Astrocyte (in vitro differentiated cells and primary cell): ENCODE measurements at places on chromosomes 2 and 18. TPM values are rescaled to one million over a fixed set of nuclear protein-coding genes. Genes with fewer than 3 reads are reported as not detected.

Gene TDRD15
- total RNA-seq = not detected in 2 replicates

Gene LONRF2
- 0.45 and 0.62 TPM in 2 replicates for total RNA-seq

Gene DYNAP
- not detected in 2 replicates for total RNA-seq

Gene G6PC2
- not detected in 2 replicates for total RNA-seq

Gene KCNK3
- total RNA-seq = 1.9 and 2.3 TPM in 2 replicates

Gene SNED1
- total RNA-seq = 0.23 and 0.48 TPM in 2 replicates

Gene PLCD4
- total RNA-seq = 0.86 and 0.89 TPM in 2 replicates
